ENCODE measurements at places on chromosomes 12 and 14.

GRCh38 chr14:66717561-66718140 lies 209.7 kb downstream of the GPHN start:
- no peak for DNase-seq

- DNase-seq, result peak; percentile 99
Observed at GRCh38 chr14:61145034-61145902, 135.9 kb downstream of the TMEM30B start.

DNA sequence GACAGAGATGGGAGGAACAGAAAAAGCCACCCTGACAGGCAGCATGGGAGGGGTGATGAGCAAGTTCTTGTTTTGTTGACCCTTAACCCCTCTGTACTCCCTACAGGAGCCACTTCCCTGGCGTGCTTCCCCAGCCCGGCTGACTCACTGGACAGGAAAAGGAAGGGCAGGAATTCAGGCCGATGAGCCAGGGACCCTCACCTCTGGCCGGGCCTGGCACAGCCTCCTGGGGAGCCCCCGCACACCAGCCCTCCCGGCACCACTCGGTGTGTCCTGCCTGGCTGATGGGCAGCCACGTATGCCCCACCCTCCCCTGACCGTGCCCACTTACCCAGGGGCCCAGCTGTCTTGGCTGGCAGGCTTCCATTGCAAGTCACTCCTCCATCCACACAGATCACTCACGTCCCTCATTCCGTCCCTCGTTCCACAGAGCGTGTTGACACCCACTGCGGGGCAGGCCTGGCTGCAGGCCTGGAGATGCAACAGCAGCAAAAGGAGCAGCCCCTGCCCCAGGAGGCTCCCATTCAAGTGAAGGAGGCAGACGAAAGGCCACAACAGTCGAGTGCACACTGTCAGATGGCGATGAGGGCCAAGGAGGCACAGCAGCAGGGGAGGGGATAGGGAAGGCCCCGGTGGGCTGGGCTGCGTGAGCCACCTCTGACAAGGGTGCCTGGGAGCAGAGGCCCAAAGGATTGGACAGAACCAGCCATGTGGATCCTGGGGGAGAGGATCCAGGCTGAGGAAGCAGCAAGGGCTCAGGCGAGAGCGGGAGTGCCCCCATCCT lies 19.7 kb upstream of the CD9 start:
- no peak for DNase-seq

DNA sequence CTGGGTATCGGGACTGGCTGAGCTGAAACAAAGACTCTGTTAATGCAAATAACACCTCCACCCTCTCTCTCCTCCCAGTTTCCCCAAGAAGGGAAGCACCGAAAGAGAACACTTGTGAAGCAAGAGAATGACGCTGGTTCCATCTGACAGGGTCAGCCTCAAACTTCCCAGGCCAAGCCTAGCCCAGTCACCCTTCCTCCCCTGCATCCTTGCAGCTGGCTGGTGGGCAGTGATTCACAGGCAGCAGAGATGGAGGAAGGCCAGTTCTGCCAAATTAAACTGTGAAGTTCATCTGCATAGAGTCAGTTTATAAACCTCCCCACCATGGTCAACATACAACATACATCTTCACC lies 2.8 kb downstream of the LRRC74A start:
- DNase-seq, result no peak

DNA sequence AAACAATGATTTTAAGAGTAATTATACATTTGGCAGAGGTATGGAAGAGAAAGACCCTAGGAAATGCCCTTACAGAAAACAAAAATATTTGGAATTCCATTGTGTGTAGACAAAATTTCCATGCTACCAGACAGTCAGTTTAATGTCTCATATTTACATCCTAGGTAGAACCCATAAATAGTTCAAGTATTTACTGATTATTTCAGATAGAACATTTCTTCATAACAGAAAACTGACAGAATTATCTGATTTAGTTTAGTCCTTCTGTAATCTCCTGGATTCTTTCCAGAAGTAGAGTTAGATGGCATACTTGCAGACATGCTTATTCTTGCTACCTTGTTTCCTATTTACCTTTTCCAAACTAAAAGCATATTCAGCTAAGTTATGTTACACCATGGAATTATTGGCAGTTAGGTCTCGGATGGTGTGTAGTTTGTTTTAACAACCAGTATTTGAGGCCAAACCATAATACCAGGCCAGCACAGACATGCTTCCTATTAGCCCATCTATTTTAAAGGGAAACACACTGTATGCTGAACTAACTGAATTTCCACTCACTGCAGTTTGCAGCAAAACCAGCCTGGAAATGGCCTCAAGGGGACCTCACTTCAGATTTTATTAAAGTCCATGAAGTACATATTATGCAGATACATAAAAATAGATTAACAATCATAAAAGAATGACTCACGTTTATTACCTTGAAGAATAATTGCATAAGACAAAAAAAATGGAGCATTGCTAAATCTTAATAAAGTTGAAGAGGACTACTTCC lies 126.6 kb upstream of the LRIG3 start:
- no peak for DNase-seq
